Astrocyte of the hippocampus (primary cell): ENCODE measurements at places on chromosomes 4 and X.

DNA sequence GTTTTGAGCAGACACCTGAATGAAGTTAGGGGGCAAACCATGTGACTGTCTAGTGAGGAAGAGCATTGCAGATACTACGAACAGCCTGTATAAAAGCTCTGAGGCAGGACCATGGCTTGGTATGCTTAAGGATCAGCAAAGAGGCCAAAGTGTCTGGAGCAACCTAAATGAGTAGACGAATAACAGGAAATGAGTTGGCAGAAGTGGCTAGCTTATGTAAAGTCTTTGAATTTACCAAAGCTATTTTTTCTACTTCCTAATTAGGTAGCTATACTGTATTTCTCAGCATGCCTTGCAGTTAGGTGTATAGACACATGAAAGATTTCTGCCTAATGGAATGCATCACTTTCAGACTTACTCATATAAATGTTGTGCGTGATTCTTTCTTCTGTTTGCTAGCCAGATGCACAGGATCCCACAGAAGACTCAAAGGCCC is 9.3 kb upstream of the GPRIN3 start:
- DNase-seq, result peak; percentile 36

- DNase-seq, result peak; percentile 12
Observed at GRCh38 chr4:79917246-79917645, 155.8 kb downstream of the ANTXR2 start.

DNA sequence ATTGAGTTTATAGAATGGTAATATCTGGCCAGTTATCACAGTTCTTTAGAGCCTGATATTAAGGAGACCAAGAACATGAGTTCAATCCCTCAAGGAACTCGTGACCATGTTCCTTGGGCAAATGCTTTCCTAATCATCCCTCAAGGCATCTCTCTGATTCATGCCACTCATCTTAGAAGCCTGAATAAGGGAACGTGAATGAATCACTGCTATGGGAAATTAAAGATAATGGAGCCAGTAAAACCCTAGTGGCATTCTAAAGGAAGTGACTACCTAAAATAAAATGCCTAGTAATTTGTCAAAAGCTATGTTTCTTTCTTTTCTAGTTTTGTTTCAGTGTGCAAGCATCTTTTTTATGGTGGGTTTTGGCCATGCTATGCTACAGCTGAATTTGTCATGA is 1161.3 kb downstream of the C4orf33 start:
- DNase-seq, result peak; percentile 69

DNA sequence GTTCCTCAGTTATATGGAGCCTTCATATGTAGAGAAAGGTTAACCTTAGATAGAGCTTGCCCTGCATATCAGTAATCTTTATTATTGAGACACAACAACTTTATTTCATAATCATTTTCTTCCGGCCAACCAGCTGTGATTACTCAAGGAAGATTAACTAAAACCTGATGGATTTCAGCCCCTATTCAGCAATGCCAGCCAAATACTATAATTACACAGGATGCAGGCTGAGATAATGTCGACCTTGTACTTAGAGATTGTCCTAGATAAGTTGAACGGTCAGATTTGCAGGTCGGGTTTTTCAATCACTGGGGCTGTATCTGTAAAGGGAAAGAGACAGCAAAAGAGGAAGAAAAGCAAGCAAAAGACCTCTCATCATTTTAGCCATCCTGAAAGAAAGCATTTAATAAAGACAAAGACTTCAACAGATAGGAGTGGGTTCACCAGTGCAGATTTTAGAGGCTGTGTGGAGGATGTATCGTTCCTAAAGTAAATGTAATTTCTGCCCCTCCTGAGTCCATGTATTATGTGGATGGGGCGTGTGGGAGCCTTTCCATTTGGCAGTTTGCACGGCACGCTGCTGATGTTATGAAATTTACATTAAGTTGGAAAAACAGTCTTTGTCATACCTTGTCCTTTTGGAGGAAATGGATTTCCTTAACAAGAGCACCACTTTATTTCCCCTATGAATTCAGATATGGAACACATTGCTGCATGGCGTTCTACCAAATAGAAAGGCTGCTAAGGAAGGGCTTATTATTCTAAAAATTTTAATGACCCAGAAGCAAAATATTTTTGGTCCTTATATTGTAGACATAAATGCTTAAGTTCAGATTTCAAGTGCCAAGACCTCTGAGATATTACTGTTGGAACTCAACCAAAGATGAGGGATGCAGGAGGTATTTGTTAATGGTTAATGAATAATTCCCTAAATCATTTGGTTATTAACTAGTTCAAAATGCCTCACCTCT is 496.7 kb downstream of the SPRY1 start:
- no peak for DNase-seq

DNA sequence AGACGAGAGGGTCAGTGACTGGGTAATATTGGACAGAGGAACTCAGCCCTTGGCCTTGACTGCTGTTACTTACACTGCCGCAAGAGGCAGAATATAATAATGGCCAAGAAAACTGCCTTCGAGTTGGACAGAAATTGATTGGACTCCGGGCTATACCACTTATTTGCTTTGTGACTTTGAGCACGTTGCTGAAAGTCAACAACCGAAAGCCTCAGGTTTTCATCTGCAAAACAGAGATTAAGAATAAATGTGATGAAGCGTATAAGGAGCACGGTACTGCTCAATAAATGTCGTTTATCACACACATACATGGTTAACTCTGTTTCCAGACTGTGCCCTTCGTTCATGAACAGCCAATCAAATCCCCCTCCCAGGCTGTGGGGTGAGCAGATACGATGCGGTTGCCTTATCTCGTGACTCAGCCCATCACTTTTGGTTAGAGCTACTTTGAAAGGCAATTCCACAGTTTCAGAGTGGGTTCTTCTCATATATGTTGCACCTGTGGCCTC is 91.6 kb downstream of the TSPAN7 start:
- no peak for DNase-seq

DNA sequence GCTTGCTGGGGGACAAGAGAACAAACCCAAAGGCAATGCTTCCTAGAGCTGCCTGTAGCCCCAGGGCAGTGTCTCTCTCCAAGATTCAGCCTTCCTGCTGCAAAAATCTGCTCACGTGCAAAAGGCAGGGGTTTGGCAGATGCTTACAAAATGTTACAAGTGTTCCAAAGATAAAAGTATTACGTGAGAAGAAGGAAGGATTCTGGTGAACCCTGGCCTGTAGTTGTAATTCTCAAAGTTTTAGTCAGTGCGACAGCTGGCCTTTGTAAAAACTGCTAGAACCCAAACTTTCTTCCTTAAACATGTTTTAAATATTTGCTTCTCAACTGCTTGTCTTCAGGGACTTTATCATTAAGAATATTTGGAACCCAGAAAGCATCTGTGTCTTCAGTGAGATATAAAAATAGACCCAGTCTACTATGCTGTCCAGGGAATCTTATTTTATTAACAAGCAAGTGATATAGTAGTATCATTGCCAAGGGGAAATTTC is 232.3 kb downstream of the FRMPD4 start:
- DNase-seq, result no peak

DNA sequence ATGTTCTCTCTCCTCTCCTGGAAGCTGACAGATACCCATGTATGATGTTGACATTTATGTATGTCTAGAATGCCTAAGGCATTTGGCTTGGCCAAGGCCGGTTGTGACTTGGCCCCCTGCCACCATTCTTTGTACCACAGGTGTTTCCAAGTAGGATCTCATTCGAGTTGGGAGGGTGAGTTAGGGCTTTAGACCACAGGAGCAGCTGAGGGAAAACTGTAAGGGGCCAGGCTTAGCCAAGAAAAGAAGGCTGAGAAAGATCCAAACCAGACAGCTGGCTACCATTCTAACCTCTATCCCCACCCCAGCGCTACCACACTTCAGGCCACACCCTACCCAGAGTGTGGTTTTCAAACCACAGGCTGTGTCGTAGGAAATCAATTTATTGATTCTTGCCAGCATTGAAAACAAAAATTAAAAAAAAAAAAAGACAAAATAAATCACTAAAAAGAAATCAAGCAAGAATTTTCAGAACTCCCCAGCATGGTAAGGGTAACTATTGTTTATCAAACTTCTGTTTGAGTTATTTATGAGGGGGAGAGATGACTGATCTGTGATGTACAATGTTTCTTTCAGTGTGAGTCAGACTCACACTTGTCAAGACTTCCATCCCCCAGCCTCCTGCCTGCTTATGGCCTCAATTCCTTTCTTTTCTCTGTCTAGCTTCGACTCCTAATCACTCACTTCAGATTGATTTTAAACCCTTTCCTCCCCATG is 9.9 kb downstream of the TMSB4X start:
- DNase-seq, result peak; percentile 76

DNA sequence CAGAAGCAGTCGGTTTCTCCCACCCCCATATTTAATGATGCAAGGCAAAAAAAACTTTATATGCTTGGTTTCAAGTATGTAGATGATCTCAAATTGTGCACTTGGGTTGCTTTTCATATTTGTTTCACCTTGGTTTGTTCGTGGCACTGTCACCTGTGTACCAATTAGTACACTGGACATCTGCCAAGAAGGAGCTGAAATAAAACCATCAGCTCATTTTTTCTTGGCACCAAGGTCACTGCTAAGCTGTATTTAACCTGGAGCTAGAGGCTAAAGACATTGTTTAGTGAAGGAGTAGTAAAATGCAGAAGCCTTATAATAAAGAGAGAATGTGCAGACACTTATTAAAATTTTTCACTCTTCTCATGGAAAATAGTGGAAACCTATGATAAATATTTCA is 430.8 kb downstream of the ARHGAP24 start:
- no peak for DNase-seq

GRCh38 chr4:39061457-39061856 is 575 bp upstream of the KLHL5 start:
- no peak for DNase-seq

GRCh38 chrX:124113621-124114600 is 152.4 kb downstream of the STAG2 start:
- no peak for DNase-seq

- DNase-seq, result no peak
Observed at GRCh38 chrX:36414056-36414455, 494.5 kb downstream of the CFAP47 start.

- DNase-seq, result no peak
Observed at GRCh38 chr4:75179510-75179909, 246.6 kb downstream of the PARM1 start.

DNA sequence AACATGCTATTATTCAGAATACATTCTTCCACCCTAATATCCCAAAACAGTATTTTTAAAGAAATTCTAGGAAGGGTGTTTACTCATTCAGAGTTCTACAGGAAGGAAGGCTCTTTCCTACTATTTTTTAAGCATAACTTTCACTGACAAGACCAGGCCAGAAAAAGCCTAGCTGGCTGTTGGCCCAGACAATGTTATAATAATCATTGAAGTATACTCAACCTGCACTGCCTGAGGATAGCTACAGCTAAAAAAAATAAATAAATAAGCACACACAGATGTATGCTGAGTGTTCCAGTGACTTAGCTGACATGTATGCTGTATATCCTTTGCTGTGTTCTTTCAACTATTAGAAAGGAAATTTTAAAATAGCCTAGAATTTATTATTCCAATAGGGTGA is 145.8 kb upstream of the SPRY1 start:
- DNase-seq, result peak; percentile 48

GRCh38 chrX:139532834-139533233 is 2.3 kb downstream of the F9 start:
- DNase-seq, result no peak
